ENCODE measurements at places on chromosomes 1 and 21. TPM values are rescaled to one million over a fixed set of nuclear protein-coding genes. Genes with fewer than 3 reads are reported as not detected.

DNA sequence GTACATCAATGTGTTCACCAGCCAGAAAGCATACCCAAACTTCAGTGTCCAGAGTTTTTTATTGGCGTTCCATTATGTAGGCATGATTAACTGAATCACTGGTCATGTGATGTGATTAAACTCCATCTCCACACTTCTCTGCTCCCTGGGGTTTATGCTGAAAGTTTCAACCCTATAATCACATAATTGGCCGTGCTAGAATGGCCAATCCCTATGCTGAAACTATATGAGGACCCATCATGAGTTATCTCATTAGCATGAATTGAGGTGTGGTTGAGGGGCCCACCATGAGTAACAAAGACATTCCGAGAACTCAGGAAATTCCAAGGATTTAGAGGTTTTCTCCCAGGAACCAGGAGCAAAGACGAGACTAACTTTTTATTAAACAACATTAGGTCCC is 31.8 kb upstream of the FBXO28 start:
- DNase-seq: no peak

DNA sequence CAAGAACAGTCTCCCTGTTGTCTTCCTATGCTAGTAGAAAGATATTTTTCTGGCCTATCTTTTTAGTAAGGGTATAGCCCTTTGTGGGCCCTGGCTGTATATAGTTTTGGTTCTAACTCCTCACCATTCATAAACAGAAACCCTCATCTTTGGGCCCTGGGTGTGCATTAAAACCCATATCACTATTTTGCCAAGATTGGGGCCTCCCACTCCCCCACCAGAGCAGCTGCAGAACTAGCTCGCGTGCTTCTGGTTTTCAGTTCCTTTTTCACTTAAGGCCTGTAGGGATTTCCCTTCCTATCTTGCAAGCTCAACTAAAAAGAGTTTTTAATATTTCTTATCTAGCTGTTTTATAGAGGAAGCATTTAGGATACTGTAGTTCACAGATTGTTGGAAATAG is 106.4 kb downstream of the RGL1 start:
- DNase-seq: peak; percentile 59

- DNase-seq: no peak
These were observed 32.5 kb downstream of the DHCR24 start for GRCh38 chr1:54854381-54855020.

GRCh38 chr1:30174499-30174898 is 548.9 kb downstream of the MATN1 start:
- no peak for DNase-seq

GRCh38 chr1:206930210-206930798 is 8.6 kb upstream of the FCMR start:
- peak; percentile 41 for DNase-seq

DNA sequence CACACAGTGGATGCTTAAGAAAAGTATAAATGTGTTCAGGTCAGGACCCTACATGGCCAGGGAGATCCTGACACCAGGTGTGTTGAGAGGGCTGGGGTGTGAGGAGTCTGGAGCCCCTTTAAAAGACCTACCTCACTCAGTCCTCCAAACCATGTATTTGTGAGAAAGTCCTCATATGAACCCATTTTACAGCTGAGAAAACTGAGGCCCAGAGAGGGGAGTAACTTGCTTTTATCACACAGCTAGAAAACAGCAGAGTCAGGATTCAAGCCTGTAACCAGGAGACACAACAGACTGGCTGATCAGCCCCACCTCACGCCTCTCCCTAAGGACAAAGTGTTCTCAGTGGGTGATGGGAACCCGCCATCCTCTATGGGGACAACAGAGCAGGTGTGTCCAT is 706.7 kb downstream of the PTPRU start:
- no peak for DNase-seq

DNA sequence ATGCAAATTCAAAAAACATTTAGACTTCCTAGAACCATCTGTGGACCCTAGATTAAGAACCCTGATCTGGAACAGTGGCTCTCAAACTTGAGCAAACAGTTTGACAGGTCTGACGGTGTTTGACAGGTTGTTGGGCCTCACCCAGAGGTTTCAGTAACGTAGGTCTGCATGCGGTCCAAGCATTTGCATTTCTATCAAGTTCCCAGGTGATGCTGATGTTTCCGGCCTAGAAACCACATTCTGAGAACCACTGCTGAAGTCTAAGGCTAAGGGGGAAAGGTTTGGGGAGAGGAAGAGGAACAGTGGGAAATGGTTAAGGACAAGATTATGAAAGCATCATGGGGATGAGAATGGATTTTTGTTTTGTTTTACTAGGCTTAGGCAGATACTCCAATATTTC is 48.6 kb downstream of the MDM4 start:
- no peak for DNase-seq

HTR6 gene
- total RNA-seq: under 0.01 TPM

CRABP2 gene
- 0.27 TPM for total RNA-seq

B3GALT2 gene
- not detected for total RNA-seq

LRRC7 gene
- under 0.01 TPM for total RNA-seq

FCER1A gene
- total RNA-seq: 88.6 TPM

C4BPA gene
- total RNA-seq: not detected

All from hematopoietic multipotent progenitor cell (in vitro differentiated cells).